ENCODE measurements at places on chromosomes 12 and 14.

DNA sequence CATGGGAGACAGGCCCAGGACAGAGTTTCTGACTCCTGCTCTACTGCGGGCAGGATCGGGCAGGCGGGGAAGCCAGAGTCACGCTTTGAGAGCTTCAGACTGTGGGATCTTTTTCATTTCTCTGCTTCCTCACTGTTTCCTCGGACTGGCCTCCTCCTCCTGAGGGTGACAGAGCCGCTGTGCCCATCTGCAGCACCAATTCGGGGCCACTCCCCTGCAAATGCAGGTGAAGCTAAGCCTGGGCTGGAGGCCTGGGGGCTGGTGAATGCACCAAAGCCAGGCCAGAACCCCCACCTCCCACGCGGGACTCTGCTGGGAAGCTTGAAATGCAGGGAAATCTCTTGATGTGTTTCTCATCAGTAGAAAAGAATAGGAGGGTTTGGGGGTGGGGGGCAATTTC lies 77.5 kb downstream of the FOXN3 start:
- DNase-seq: no peak

- DNase-seq: no peak
Measured at GRCh38 chr14:62030387-62030786, 268.2 kb downstream of the SNAPC1 start.

DNA sequence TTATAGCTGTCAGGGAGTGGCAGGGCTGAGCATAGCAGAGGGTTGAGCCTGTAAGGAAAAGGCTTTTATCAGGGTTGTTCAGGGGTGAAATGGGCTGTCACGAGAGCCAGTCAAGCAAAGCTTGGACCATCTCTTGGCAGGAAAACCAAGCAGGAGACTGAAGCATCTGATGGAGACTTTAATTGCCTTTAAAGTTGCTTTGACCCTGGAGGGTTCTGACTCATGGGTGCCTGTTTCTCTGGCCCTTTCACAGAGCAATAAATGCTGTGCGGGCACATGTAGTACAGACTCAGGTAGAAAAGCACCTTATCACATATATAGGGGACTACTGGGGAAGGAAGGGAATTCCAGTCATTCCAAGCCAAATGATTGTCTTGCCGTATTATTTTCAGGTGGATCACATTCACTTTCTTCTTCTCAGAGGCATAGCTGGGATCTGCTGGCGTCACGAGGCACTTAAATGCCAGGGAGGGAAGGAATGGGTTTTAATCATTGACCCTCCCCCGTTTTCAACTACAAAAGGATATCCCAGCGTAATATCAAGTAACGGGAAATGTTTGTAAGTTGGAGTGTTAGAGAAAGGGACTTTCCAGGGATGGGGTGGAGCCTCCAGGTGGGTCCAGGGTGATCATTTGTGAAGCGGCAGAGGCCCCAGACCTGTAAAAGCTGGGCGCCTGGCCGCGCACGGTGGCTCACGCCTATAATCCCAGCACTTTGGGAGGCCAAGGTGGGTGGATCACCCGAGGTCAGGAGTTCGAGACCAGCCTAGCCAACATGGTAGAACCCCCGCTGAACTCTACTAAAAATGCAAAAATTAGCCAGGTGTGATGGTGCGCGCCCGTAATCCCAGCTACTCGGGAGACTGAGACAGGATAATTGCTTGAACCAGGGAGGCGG lies 34.9 kb downstream of the PLEKHD1 start:
- no peak for DNase-seq

DNA sequence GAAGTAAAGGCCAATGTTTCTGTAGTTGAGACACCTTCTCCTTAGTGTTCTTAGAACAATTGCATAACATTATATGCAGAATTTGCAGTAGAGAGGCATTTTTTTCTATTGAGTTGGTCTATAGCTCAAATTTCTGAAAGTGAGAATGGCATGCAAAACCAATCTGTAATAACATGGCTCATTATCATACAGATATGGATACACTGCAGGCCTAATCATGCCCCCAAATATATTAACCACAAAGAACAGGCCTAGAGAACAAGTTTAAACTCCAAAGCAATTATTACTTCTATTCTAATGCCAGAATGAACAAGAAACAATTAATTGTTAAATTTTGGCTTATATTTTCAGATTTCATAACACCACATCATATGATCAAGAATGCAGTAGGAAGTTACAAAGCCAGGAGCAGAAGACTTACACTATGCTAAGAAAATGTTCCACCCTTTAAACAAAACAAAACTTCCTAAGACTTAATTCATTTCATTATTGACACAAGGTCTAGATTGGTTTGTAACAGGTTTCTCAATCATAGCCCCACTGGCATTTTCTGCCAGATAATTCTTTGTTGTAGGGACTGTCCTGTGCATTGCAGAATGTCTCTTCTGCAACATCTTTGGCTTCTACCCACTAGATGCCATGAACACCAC lies 26.9 kb downstream of the TMTC1 start:
- DNase-seq: no peak

GRCh38 chr14:103302966-103303365 lies 31.1 kb upstream of the EIF5 start:
- no peak for DNase-seq

DNA sequence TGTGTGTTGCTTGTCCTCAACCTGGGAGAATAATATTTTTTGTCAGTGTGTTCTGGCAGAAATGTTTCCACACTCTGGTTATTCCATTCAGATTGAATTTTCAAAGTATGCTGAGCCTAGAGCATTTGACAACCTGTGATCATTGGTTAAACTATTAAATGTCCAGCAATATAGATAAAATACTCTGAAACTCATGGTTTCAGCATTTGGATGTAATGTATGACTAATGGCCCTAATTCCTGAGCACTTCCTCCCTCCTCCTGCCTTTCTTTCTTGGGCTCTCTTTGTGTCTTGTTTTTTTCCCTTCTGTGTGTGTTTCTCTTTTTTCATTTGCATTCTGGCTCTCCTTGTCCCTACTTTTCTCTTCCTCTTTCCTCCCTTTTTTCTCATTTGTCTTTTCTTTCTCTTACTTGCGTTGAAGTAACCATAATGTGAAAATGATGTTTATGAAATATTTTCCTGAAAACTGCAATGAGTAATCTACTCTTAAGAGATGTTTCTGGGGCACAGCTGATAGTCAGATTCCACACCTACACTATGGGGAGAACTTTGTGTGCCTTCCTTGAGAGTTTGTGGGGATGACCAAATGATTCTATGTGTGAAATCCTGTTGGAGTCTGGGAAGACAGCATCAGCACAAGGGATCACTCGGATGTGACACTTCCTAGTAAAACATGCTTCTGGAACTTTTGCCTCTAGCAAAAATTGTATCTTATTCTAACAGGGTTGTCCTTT lies 74.6 kb downstream of the FRMD6 start:
- no peak for DNase-seq

- DNase-seq: no peak
Measured at GRCh38 chr14:72590577-72590976, 303.3 kb downstream of the DPF3 start.

DNA sequence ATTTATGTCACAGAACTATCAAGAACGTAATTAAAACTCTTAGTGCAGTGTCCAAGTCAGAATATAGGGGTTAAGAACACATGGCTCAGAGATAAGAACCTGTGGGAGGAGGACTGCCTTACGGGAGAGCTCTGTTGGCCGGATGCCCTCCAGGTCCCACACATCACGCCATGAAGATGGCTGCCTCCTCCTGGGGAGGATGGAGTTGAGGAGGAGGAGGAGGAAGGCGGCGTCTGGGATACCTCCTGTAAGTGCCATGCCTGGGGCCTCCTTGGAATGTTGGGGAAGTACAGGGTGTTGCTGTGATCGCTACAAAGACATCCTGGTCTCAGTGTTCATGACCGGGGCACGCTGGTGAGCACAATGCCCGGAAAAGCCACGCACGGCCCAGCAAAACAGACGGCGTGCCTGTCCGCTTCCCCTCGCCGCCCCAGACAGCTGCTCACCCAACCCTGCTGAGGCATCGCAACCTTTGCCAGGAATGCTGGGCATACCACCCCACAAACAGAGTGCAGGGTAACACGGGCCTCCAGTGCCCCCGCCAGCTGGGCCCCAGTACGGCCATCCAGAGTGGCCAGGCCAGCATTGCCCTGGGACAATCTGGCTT lies 28.7 kb upstream of the CD9 start:
- no peak for DNase-seq

GRCh38 chr12:97305651-97306050 lies 157.0 kb upstream of the RMST start:
- DNase-seq: no peak

DNA sequence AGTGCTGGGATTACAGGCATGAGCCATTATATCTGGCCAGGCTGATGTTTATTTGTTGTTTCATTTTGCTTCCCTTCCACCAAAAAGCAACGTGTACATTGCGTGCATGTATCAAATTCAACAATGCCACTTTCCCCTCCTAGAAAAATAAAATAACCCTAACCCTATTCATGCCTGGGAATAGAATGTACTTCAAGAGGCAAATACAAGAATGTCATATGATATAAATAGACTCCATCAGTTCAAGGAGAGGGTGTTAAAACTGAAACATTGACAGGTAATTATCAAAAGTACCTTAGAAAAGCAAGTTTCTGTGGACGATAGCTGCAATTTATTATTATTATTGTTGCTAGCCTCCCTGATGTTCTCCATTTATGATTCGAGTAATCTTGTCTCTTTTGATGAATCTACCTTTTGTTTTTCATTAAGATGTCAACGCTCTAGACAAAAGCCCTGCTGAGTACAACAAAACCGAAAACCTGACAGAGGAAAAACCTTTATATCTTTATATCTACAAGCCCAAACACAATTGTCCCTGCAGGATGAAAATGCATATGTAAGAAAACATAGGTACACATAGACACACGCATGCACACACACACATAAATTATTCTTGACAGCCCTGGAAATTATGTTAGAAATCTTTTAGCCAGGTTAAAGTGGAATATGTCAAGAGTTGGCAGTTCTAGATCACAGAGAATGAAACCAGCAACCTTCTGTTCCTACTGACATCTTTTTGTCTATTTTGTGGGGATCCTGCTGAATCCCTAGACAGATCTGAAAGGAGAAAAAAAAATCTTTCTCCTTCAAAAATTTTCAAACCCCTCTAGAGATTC lies 98.9 kb downstream of the BTG1 start:
- no peak for DNase-seq

DNA sequence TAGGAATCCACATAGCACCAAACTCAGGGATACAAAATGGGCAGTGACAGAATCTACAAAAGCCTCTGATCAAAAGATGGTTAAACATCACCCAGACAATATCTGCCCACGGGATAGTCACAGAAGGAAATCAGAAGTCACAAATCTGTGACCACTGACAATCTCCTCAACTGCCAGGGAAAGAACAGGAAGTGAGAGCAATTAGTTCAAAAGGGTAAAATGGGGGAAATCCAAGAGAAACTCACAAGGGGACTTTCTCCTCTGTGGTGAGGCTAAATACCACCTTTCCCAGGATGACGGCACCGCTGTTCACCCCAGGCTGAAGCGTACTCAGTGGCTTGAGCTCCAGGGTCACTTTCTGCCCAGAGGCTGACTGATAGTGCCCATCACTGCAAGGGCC lies 10.7 kb downstream of the TTC5 start:
- DNase-seq: no peak

DNA sequence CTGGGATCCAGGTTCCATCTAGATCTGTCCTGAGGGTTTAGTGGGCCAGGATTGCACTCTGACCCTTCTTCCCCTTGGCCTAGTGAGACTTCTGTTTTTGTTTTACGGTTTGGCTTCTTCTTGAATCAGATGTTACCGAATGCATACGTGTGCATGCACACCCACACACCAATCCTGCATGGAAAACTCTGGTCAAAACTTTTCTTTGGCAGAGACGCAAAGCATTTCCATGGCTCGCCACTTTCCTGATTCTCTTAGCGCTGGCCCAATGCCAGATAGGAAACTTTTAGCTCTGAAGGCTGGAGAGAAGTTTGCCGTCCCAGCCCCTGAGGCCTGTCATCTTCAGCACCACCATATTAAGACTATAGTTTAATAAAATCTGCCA lies 67.4 kb upstream of the ACTN1 start:
- no peak for DNase-seq

DNA sequence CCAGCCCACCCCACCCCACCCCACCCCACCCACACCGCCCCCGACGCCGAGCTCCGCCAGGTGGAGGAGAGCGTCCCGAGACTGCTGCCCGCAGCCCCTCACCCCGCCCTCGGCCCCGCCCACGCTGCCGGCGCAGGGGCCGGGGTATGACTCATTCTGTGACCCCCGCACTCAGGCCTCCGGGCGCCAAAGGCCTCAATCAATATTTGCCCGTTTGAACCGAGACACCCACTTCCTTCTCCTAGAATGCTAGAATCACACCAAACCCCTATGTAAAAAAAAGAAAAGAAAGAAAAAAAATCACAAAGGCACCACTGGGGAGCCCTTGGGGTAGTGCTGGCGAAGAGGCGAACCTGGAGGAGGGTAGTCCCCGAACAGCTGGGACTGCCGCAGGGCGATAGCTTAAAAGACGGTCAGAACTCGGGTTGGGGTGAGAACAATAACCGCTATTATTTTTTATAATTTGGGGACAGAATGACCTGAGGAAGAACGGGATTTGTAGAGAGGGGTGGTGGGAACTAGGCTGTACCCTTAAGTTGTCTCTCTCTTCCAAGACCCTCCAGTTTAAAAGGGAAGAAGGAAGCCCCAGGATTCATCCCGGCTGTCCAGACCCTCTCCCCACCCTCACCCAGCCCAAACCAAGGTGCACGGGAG lies 894 bp downstream of the KRT8 start:
- DNase-seq: no peak

GRCh38 chr12:8871068-8871467 lies 43.2 kb upstream of the PHC1 start:
- DNase-seq: no peak

- DNase-seq: no peak
Measured at GRCh38 chr12:112116232-112117060, 7.9 kb upstream of the NAA25 start.

DNA sequence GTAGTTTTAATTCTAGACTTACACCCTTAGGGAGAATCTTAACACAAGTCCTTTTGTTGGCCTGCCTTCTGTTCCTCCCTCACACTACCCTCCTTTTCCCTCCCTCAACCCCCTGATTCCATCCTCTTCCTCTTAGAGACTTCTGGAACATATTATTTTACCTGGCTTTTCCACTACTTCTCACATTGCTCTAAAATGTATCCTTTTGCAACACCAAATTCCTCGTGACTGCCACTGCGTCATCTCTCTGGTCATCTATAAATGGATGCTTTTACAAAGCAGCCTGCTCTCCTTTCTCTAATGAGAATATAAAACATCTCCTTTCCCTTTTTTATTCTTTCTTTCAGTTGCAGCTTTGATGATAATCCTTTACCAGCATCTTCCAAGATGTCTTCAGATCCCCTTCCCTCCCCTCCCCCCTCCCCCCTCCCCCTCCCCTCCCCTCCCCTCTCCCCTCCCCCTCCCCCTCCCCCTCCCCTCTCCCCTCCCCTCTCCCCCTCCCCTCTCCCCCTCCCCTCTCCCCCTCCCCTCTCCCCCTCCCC lies 93.6 kb downstream of the DIP2B start:
- no peak for DNase-seq
